ENCODE measurements at places on chromosomes 4 and X. TPM values are rescaled to one million over a fixed set of nuclear protein-coding genes. Genes with fewer than 3 reads are reported as not detected.

The AFP gene
- total RNA-seq, result not detected

The BMP3 gene
- not detected for total RNA-seq

The TMPRSS11A gene
- not detected for total RNA-seq

The PPP3CA gene
- 52.2 TPM for total RNA-seq

The FAM47A gene
- not detected for total RNA-seq
